Endothelial cell (in vitro differentiated cells): ENCODE measurements at places on chromosomes 2 and 18.

- DNase-seq, result no peak
These were observed 145.9 kb upstream of the LHCGR start for GRCh38 chr2:48901416-48901815.

DNA sequence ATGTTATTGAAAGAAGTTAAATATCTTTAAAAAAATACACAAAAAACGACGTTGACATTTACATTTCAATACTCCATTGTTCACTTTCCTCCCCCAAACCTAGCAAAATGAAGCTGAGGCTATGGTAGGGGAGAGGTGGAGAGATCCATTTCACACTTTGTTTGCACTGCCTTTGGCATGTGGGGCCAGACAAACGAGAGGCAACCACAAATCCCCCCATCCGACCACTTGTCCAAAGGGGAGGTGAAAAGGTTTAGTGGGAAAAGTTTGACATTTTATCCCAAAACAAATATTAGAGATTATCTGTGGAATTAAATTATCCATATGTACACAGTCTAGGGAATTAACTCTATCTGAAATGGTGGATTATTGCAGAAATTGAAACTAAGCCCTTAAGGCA lies 261.7 kb upstream of the FIGN start:
- no peak for DNase-seq

DNA sequence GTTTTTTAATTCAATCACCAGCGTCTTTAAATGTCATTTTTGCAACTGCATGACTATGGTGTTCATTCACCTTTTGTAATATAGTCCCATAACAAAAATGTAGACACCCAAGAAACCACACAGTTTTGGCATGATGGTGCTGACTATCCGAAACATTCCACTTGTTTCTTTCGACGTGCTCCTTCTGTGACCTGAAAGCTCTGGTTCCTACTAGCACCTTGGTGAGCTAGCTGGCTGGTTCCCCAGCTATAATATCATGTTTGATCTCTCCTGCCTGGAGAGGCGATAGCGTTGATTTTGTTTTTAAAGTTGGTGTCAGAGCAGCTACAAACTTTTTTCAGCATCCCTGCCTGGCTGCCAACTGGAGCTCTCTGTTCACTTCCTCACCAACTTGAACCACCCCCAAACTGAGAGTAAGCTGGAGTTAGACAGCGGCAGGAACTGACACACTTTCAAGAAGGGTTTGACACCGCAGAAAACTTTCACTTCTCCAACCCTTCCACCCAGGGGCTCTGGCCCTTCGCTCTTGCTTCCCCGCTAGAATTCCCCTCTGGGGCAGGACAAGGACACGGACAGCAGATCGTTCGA lies 1.1 kb downstream of the ATAD2B start:
- DNase-seq, result peak; percentile 30

- no peak for DNase-seq
These were observed 51.7 kb downstream of the RBKS start for GRCh38 chr2:27838502-27838901.

GRCh38 chr2:119282146-119282995 lies 58.7 kb downstream of the STEAP3 start:
- no peak for DNase-seq

GRCh38 chr18:77617694-77618093 lies 368.0 kb downstream of the GALR1 start:
- DNase-seq, result no peak

DNA sequence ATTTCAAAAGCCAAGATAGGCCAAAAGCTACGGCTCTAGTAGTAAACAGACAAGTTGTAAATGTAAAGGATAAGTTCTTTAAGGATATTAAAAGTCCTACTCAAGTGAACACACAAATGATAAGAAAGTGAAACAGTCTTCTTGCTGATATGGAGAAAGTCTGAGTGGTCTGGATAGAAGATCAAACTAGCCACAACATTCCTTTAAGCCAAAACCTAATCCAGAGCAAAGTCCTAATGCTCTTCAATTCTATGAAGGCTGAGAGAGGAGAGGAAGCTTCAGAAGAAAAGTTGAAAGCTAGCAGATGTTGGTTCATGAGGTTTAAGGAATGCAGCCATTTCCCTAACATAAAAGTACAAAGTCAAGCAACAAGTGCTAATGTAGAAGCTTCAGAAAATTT lies 111.7 kb upstream of the ZEB2 start:
- no peak for DNase-seq

DNA sequence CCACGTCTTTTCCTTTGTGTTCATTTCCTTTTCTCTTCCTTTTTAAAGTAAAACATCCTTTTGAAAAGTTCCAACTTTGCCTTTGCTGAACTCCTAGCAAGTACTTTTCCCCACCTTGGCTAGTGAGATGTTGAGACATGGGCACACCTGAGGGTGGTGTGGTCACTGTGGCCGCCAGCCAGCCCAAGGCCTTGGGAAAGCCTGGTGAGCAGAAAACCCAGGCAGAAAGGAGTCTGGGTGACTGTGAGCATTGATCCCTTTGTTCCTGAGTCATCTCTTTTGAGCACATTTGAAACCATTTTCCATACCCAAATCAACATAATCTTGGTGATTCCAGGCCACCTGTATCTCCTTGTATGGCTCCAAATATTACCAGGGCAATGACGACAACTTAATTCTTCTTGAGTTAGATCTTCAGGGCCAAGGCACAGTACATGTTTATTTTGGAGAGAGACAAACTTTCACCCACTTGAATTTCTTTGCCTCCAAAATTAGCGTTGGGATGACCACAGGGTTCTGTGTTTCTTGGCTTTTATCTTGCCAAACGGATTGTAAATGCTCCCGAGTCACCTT lies 14.5 kb downstream of the EPAS1 start:
- no peak for DNase-seq

DNA sequence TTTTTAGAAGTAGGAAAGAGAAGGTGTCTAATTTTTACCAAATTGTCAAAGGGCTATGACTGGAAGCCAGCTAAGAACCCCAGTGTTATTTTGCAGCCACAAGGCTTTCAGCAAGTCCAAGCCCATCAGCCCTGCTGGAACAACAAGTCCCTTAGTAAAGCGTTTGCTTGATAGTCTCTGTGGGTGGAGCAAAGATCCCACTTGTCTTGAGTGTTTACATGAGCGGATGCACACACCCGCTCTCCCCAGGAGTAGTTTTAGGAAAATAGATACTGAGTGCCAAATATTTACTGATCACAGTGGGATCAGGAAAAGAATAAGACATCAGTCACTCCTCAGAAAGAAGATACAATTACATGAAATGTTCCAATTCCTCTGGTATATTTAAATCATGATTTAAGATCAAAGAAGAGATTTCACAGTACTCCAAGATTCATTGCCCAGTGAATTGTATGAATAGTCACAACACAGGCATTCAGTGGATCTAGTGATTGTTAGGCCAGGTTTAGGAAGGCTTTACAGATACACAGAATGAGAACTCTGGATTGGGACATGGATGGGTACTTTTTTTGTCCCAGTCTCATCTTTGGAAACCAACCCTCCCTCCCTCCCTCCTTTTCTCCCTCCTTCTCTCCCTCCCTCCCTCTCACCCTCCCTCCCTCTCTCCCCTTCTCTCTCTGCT lies 514.9 kb downstream of the PTPRM start:
- no peak for DNase-seq

DNA sequence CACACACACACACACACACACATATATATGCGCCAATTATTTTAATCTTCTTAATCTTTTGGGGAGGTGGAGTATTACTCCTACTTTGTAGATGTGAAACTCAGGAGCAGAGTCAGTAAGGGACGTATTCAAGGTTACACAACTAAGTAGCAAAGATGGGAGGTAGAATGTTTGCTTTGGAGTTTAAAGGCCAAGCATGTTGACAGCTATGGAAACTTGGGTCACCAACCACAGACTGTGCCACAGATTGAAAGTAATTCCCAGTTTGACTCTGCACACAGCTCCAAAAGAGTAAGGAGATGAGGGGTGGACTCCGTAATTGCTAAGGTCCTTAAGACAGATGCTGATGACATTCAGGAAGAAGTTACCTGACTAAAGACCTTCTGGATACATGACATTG lies 124.8 kb upstream of the ITGB6 start:
- no peak for DNase-seq

DNA sequence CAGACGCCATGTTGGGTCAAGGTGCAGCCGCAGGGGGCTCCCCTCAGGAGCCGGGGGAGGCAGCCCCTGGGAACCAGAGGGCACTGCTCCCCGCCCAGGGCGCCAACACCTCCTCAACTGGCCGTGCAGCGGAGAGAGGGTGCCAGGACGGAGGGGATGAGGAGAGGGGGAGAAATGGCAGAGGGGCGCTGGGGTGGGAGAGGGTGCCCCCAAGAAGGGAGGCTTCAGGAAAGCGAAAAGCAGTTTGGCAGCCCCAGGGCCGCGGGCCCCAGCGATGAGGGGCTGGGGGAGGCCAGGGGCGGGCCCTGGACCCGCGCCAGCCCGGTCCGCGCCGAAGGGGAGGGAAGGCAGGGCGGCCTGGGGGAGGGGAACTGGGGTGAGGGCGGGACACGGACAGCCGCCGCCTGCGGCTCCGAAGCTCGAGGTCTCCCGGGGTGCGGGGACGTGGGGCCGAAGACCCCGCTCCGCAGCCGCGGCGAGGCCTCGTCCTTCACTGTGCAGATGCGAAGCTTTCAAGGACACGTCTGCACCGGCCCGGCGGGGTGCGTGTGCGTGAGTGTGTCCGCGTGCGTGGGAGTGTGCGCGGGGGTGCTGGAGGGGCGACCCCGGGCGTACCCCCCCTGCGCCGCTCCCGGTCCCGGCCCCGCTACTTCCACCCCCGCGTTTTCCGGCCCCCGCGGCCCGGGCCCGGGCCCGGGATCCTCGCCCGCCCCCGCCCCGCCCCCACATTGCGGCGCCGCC lies 1.4 kb downstream of the DNMT3A start:
- no peak for DNase-seq

DNA sequence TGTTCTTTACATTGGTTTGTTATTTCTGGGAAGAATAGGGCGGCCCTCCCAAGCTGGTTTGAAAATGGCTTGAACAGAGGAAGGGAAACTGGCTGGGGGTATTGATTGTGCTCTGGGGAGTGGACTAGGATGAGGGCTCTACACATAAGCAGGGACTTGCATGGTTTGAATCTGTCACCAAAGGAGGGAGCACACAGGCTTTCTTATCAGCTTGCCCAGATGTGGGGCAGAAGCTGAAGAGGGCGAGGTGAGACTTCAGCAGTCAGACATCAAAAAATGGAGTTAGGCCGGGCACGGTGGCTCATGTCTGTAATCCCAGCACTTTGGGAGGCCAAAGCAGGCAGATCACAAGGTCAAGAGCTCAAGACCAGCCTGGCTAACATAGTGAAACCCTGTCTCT lies 7.2 kb upstream of the RAB12 start:
- DNase-seq, result no peak

GRCh38 chr2:96715658-96716057 lies 24.2 kb downstream of the LMAN2L start:
- no peak for DNase-seq

DNA sequence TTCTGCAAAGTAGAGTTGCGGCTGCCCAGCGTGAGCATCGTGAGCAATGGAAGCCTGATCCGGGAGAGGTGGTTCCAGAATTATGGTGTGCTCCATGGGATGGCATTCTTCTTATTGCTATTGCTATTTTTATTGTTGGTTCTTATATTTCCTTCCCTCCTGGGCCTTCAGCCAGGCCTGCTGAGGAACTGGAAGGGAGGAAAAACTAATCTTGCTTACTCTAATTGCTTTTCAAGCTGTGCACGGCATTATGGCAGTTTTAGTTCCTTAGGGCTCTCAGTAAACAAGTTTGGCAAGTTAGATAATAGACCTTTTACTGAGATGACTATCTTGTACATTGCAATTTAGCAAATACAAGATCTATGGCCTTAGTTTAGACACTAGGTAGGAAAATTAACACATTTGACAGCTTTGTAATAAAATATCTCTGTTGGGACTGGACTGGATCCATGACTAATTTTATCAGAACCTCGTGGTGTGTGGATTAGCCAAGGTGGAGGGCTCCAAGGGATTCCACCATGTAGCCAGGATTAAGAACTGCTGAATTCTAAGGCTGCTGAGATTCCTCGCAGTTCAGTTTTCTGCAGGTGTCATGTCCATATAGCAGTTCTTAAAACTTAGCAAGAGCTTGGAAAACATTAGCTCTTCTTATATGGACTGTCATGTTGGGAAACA lies 6.0 kb downstream of the RSAD2 start:
- no peak for DNase-seq

- DNase-seq, result no peak
These were observed 299.3 kb downstream of the SOX11 start for GRCh38 chr2:5991305-5991968.

DNA sequence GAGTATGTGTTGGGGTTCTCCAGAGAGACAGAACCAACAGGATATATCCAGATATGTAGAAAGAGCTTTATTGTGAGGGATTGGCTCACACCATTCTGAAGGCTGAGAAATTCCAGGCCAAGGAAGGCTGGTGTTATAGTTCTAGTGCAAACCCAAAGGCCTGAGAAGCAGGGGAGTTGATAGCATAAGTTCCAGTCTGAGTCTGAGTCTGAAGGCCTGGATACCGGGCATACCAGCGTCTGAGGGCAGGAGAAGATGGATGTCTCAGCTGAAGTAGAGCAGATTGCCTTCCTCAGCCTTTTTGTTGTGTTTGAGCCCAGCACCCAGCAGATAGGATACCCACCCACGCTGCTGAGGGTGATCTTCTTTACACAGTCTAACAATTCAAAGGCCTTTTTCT lies 211.7 kb upstream of the RASGRP3 start:
- no peak for DNase-seq

DNA sequence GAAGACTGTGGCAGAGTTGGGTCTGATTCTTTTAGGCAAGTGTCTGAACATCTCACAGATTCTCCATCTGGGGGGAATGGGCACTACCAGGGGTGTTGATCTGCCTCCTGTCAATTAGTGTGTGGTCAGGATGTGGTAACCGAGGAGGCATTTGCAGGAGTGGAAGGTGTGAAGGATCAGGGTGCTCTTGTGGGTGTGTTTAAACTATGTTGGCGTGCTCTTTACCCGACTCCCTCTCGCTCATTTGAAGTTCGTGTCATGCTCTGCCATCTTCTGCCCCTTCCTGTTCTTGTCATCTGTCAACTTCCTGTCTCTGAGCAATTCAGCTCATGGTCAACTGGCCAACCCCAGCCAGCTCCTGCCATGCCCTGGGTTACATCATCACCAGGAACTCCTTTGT lies 107.9 kb downstream of the RTN4 start:
- no peak for DNase-seq

- no peak for DNase-seq
These were observed 11.1 kb upstream of the KIDINS220 start for GRCh38 chr2:8848328-8849100.

GRCh38 chr18:13726972-13727331 lies 479 bp downstream of the RNMT start:
- DNase-seq, result peak; percentile 56

- DNase-seq, result peak; percentile 38
These were observed 38.9 kb downstream of the CTAGE1 start for GRCh38 chr18:22378672-22379282.

GRCh38 chr2:20483194-20483895 lies 36.5 kb downstream of the RHOB start:
- no peak for DNase-seq

- DNase-seq, result no peak
These were observed 166.4 kb downstream of the GALNT1 start for GRCh38 chr18:35747894-35748472.

DNA sequence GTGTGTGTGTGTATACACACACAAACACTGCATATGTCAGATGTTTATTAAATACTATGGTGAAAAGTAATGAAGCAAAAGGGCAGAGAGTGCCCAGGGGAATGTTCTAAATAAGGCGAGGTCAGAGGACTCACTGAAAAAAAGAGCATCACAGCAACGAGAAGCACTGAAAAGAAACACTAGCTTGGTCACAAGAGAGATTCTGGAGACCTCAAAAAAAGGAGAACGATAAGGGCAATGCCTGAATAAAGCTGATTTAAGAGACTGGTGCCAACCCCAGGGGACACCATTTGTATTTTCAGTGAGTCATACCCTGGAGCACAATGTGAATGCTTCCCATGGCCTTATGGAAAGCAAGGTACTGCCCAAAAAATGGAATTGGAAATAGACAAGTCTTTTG lies 14.5 kb downstream of the SLC40A1 start:
- no peak for DNase-seq
